Cardiac septum (tissue), 1 donor: ENCODE measurements at places on chromosomes 7 and 10. TPM values are rescaled to one million over a fixed set of nuclear protein-coding genes. Genes with fewer than 3 reads are reported as not detected.

Gene RELN
- 0.57 TPM for total RNA-seq

DNA sequence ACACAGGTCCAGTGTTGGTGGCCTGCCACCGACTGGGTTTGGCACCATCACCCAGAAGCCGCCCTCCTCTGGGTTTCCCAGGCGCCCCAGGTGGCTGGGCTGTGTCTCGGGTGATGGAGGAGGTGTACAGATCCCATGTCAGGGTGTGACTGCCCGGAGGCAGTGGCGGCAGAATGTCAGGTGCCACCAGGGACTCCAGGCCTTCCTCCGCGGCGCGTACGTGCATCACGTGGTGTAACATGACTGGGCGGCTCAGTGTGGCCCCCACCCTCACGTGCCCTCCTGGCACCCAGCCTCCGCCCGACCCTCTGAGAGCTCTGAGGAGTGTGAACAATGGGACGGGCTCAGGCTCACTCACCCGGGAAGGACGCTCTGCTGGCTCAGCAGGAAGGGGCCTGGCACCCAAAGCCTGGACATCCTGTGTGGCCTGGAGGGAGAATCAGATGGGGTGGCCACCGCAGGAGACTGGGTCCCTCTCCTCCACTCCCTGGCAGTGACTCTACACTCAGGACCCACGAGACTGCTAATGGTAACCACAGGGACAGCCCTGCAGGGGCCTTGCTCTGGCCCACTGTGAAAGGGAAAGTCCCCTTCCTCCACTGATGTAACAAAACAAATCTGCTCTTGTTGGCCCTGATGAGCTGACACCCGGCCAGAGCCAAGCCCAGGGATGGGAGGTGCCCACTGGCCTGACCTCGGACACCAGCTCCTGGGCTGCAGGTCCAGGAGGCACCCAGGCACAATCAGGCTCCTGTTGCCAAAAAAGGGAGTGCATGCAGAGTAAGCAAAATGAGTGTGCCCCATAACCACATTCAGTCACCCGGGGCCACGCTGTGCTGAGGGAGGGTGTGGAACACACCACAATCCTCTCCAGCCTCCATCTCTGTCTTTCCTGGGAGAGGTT lies 164.8 kb downstream of the PRKAG2 start:
- DNase-seq = no peak

- no peak for DNase-seq
Observed at GRCh38 chr7:8354503-8354902, 78.9 kb upstream of the NXPH1 start.

Gene FAM180A
- total RNA-seq = 25.1 TPM
